ENCODE measurements at places on chromosomes 12 and 14.

- no peak for DNase-seq
Measured at GRCh38 chr12:26976687-26977086, 37.5 kb downstream of the TM7SF3 start.

GRCh38 chr12:30939234-30939633, 12.7 kb downstream of the TSPAN11 start:
- no peak for DNase-seq

- DNase-seq, result no peak
Measured at GRCh38 chr14:36738269-36738668, 76.6 kb downstream of the PAX9 start.

- no peak for DNase-seq
Measured at GRCh38 chr12:124279315-124279714, 15.6 kb upstream of the RFLNA start.

- no peak for DNase-seq
Measured at GRCh38 chr12:92540782-92541423, 161.9 kb upstream of the PLEKHG7 start.

GRCh38 chr12:45768194-45768593, 38.7 kb downstream of the ARID2 start:
- DNase-seq, result no peak

GRCh38 chr12:100824476-100824875, 29.9 kb downstream of the ANO4 start:
- no peak for DNase-seq

DNA sequence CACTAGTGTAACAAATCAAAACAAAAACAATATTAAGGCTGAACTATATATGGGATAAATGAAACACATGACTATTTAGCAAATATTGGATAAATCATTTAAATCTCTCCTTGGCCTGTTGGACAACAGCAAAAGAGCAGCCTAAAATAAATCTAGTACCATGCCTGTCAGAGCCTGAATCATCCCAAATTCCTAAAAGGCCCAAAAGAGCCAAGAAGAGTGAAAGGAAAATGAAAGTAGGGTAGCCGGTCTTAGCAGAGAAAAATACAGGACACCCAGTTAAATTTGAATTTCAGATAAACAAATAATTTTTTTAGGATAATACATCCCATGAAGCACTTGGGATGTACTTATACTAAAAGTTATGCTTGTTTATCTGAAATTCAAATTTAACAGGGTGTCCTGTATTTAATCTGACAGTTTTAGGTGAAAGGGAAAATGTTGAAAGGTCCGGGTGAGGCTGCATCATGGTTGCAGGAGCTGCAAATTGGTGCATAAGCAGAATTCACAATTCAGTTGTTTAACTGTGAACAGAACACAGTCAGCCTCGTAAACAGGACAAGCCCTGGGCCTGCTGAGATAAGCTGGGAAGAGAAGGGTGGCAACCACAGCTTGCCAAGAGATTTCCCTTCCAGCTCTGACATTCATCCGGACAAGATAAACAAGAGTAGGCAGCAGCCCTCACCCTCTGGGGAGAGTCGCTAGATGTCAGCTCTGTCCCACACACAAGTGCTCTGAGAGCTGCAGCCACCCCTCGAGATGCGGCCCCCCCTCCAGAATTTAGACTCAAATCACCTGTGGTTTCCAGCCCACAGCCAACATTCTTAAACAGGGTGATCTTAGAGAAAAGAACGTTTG, 30.3 kb downstream of the DMAC2L start:
- no peak for DNase-seq

DNA sequence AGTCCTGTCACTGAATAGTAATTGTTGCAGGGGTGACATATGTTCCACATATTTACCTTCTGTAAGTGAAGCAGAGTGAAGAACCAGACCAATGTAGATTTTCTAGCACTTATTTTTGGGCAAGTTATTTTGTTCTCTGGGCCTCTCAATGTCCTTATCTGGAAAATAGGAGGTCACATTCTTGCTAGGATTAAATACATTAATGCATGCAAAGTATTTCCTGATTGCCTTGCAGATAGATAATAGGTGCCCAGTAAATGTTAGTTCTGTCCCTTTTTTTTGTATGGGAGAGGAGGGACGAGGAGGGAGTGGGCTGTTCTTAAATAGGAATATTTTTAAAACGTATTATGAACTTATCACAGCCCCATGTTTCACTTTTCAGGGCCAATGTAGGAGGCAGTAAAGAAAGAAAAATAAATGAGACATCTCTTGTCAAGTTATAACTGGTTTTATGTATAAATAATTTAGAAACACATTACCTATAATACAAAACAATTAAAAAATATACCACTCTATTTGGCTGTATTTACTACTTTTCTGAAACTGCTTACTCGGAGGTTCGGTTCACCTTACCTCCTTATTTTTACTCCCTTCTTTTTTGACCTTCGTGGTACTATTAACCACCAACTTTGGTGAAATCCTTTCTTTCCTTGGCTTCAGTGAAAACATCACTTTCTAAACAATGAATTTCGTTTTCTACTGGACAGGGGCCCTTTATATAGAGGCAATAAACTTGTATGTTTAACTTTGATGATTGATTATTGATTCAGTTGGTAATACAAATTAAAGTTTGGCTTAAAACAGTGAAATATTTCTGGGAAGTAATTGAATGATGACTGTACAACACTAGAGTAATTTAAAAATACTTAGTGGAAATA, 41.9 kb downstream of the DIP2B start:
- no peak for DNase-seq

DNA sequence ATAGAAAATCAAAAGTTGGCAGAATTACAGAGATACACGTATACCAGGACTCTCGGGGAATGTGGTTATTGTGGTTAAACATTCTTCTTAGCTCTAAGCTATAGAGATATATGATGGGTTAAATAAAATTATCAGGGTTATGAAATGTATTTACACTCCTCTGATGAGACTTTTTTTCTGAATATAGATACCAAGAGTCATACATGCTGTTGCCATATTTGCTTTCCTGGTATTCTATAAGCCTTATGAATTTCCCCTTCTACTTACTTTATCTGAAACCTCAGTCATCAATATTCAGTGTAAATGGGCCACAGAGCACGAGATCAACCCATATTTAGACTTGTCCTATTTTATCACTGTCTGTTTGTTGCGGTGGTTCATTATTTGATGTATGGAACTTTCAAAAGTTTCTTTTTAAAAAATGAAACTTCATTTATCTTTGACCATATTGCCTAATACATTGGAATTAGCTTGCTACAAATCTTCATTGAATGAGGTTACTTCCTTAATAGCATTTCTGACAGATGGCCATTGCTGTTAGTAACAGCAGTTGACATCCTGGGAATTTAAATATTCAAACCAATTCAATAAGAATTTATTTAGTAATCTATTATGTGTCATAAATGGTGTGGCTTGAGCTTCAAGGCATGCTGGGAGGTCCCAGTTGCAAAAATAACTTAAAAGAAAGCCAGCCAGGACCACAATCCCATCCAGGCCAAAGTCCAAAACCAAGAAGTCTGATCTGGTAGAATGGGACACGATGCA, 393.5 kb downstream of the PCNX1 start:
- DNase-seq, result no peak

GRCh38 chr12:107361970-107362369, 268.6 kb upstream of the CRY1 start:
- no peak for DNase-seq

DNA sequence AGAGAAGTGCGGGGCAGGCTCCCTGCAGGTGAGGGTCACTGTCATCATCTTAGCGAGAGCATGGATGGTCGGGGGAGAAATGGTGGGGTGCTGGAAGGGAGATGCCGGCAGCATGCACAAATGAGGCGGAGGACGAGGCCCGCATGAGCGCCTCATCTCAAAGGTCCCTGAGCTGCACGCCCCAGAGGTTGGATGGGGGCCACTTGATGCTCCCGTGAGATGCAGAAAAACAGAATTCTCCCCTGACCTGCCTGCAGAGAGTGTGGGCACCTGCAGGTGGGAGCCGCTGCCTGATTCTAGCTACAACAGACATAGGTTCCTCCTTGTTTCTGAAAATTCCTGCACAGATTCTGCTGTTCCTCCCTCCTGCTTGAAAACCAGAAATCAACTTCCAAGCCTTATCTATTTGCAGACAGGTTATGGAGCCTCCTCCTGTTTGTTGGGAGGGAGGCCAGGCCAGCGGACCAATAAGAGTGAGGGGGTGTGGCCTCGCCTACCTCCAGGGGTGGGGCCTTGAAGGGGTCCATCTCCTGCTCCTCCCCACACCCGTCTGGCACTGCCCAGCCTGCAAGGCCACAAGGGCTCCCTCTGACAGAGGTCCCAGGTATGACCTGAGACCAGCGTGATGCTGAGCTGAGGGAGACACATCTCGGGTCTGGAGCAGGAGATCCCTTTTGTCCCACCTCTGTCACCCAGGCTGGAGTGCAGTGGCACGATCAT, 67.2 kb downstream of the KDM2B start:
- DNase-seq, result no peak
